Mesothelial cell of epicardium (in vitro differentiated cells): ENCODE measurements at places on chromosomes 7 and 10. TPM values are rescaled to one million over a fixed set of nuclear protein-coding genes. Genes with fewer than 3 reads are reported as not detected.

DNA sequence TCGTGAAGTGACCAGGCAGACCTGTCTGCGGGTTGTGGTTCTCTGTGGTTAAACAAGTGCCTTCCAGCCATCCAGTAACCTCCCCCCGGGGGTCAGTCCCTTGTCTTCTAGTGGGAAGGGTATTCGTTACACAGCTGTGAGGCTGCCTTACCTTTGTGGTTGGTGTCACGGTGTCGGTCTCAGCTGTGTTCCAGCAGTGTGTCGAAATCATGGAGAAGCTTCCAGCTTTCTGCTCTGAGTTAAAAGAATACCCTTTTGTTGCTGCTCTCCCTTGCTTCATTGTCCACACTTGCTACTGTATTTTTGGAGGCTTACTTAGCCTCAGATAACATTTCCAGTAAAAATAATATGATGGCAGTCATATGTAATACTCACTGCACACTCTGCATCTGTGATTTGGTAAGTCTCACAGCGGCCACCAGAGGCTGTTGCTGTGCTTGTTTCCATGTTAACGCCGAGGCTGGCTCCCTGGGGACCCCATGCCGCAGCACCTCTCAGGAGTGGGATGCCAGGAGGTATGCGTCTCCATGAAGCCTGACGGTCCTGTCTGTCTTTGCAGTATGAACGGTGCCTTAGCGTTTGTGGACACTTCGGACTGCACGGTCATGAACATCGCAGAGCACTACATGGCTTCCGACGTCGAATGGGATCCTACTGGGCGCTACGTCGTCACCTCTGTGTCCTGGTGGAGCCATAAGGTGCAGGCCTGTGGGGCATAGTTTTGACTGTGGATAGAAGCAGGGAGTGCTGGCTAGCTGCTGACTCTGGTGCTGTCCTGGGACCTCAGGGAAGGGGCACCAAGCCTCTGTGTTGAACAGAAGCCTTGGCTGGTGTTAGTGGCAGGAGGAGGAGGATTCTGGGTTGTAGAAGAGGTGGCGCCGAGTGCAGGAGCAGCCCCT is 20.5 kb downstream of the EIF3B start:
- H3K4me1 ChIP-seq: no peaks in the 10 kb centered on the region
- H3K27me3 ChIP-seq: no peaks in the 10 kb centered on the region
- peaks cover 37% of the 10 kb centered on the region for H3K36me3 ChIP-seq
- no peak overlapping the region for H3K27ac ChIP-seq
- no peak overlapping the region for H3K4me3 ChIP-seq
- DNase-seq: no peak

DNA sequence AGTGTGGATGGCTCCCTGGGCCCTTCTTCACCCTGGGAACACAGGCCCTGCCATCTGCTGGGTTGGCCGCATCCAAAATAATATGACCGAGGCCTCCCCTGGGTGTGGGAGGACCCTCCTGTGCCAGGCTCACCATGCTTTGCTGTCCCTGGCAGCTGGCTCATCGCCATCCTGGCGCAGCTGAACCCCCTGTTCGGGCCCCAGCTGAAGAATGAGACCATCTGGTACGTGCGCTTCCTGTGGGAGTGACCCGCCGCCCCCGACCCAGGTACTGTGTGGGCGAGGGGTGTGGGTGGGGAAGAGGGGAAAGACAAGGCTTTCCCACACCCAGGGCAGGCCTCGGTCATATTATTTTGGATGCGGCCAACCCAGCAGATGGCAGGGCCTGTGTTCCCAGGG is 4.8 kb downstream of the ATP6V0E2 start:
- DNase-seq: no peak
- peaks cover 9% of the 10 kb centered on the region for H3K4me1 ChIP-seq
- peaks cover 4% of the 10 kb centered on the region for H3K27me3 ChIP-seq
- no peak overlapping the region for H3K4me3 ChIP-seq
- H3K27ac ChIP-seq: no peak overlapping the region
- no peaks in the 10 kb centered on the region for H3K36me3 ChIP-seq

GRCh38 chr10:7527468-7527867 is 116.6 kb upstream of the SFMBT2 start:
- H3K27me3 ChIP-seq: peaks cover 45% of the 10 kb centered on the region
- no peak overlapping the region for H3K27ac ChIP-seq
- H3K36me3 ChIP-seq: no peaks in the 10 kb centered on the region
- H3K4me1 ChIP-seq: no peaks in the 10 kb centered on the region
- no peak overlapping the region for H3K4me3 ChIP-seq

DNA sequence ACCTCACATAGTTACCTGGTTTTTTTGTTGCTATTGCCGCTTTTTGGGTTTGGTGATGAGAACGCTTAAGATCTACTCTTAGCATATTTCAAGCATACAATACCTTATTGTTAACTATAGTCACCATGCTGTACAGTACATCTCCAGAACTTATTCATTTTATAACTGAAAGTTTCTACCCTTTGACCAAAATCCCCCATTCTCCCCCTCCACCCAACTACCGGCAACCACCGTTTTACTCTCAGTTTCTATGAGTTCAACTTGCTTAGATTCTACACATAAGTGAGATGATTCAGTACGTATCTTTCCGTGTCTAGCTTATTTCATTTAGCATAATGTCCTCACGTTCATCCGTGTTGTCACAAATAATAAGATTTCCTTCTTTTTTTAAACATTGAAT is 86.7 kb upstream of the IL6 start:
- H3K27ac ChIP-seq: no peak overlapping the region
- no peak for DNase-seq
- no peak overlapping the region for H3K4me3 ChIP-seq

DNA sequence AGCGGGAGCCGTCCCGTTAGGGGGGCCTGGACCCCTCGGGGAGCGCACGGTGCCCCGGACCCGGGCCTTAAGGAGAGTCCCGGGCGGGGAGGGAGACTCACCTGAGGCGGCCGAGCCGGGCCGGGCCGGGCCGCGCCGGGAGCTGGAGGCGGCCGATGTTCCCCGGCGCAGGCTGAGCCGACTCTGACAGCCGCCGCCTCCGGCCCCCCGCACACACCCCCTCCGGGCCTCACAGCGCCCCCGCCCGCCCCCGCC is at the start of gene ACHE:
TSS of gene ACHE (minus strand) at position 188 of the 255 bp plus-strand sequence. CDS start 1,656 bp downstream, outside the sequence.
- peaks cover 22% of the 10 kb centered on the region for H3K27me3 ChIP-seq
- H3K36me3 ChIP-seq: no peaks in the 10 kb centered on the region
- peaks cover 28% of the 10 kb centered on the region for H3K4me1 ChIP-seq
- peak within 1 kb of the TSS; percentile 75 for H3K4me3 ChIP-seq
- H3K27ac ChIP-seq: peak within 1 kb of the TSS; percentile 68

DNA sequence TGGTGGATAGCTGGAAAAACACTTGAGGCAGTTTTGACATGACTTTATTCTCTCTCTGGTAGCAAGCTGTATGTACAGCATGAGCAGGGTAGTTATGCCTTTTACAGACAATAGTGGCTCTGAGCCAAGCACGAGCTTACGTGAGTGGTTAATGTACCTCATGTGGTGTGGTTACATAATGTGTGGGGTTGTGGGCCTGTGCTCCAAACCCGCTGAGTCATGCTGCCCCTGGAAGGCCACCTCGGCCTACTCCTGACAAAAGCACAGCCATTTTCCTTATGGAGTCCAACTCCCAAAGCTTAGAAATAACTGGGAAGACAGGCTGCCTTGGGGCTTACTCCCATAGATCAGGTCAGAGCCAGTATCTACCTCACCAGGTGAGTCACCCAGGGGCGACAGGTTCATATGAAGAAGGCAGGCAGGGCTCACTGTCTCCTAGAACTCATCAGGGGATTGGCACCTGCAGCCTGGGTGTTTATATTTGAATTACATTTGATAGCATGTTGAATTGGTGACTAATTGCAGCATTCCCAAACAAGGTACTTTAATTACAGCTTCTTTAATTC is 404.5 kb downstream of the ADRA2A start:
- no peak overlapping the region for H3K4me3 ChIP-seq
- H3K4me1 ChIP-seq: peaks cover 9% of the 10 kb centered on the region
- H3K36me3 ChIP-seq: no peaks in the 10 kb centered on the region
- no peak for DNase-seq
- no peaks in the 10 kb centered on the region for H3K27me3 ChIP-seq

GRCh38 chr7:39248041-39248691 is 270.5 kb downstream of the POU6F2 start:
- no peak overlapping the region for H3K27ac ChIP-seq
- H3K36me3 ChIP-seq: no peaks in the 10 kb centered on the region
- no peak overlapping the region for H3K4me3 ChIP-seq
- no peak for DNase-seq

DNA sequence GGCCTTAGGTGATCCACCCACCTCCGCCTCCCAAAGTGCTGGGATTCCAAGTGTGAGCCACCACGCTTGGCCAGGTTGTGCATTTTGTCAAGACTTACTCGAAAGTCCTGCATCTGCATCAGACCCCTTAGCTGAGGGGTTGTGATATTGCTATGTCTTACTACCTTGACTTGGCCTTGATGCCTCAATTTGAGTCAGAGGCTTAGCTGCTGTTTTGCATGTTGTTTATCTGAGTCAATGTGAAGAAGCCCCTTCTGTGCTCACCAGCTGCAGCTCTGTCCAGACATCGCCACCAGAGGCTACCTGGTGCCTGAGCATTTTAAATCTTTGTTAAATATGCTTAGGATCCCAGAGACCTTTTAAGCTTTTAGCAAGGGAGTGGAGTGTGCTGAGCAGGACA is 18.1 kb downstream of the UBE2D4 start:
- no peak overlapping the region for H3K27ac ChIP-seq
- H3K27me3 ChIP-seq: no peaks in the 10 kb centered on the region
- no peak for DNase-seq
- peaks cover 11% of the 10 kb centered on the region for H3K36me3 ChIP-seq
- no peaks in the 10 kb centered on the region for H3K4me1 ChIP-seq
- no peak overlapping the region for H3K4me3 ChIP-seq

- H3K4me1 ChIP-seq: peaks cover 8% of the 10 kb centered on the region
- H3K27me3 ChIP-seq: no peaks in the 10 kb centered on the region
- DNase-seq: no peak
- H3K27ac ChIP-seq: no peak overlapping the region
- H3K4me3 ChIP-seq: no peak overlapping the region
Observed at GRCh38 chr7:118078015-118078414, 105.9 kb upstream of the LSM8 start.

DNA sequence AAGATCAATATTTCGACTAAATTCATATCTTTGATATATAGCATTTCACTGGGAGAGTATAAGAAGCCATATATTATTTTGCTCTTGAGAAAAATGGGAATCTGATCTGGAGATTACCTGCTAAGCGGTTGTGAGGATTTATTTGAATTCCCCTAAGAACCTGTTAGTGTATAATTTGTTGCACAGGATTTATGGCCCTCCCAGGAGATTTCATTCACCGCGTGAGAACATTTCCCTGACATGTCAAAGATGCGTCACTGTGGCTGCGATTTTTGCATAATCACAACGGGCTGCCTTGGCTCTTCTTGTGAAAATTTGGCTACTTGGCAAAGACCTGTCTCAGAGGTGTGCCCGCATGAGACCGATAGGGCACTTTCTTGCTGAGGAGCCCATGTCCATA is 184.7 kb upstream of the PFKP start:
- H3K27ac ChIP-seq: no peak overlapping the region
- peaks cover 5% of the 10 kb centered on the region for H3K4me1 ChIP-seq

DNA sequence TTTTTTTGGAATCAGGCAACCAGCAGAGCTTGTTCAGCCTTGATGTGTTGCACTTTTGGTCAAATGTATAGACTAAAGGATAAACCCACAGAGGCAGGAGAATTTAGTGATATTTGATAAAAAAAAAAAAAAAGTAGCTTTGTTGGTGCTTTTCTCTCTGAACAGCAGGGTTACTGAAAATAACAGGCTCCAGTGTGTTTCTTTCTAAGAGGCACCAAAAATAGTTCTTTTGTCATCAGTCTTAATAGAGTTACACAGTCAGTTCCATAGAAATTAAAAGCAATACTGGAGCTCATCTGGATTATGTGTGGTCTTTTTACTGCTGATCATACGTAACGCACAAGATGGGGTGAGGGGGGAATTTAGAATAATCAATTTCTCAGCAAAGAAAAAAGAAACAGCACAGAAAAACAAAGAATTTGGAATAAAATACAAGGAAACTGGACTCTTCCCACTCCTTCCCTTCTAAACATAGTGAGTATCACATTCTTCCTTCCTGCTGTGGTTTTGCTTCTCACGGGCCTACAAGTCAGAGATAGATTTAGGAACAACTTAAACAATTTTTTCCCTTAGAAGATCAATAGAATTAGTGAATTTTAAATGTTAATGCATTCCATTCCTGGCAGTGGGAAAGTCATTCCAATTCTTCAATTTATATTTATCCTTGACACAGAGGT is 178.8 kb upstream of the AKR1E2 start:
- H3K4me3 ChIP-seq: no peak overlapping the region
- no peak for DNase-seq
- H3K36me3 ChIP-seq: no peaks in the 10 kb centered on the region
- H3K27ac ChIP-seq: no peak overlapping the region
- peaks cover 26% of the 10 kb centered on the region for H3K4me1 ChIP-seq

DNA sequence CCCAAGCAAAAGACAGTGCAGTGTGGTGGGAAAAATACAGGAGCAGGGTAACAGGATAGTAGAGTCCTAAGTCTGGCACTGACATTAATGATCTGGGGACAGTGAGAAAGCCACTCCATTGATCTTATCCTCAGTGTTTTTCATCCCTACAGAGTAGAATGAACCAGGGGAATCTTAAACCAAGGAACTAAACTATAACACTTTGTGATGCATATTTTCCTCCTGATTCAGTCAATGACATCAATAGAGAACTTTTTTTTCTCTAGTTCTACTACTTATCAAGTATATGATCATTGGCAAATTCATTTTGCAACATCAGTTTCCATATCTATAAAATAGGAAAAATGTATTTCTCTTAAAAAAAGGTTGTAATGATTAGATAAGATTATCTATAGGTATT is 151.1 kb downstream of the TMEM26 start:
- peaks cover 13% of the 10 kb centered on the region for H3K36me3 ChIP-seq
- DNase-seq: no peak
- H3K27me3 ChIP-seq: no peaks in the 10 kb centered on the region
- H3K27ac ChIP-seq: peak overlapping the region; percentile 84

DNA sequence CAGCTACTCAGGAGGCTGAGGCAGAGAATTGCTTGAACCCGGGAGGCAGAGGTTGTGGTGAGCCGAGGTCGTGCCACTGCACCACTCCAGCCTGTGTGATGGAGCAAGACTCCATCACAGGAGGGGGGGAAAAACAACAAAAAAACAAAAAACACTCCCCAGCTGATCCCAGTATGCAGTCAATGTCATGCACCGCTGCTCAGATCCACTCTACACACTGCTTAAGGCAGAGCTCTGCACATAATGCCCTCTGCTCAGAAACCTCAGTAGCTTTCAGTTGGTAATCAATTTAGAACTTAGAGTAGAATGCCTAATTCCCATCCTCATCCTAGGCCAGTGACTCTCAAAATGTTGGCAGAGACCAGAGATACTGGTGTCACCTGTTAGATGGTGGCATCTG is 43.9 kb downstream of the PDSS1 start:
- H3K27ac ChIP-seq: no peak overlapping the region
- no peak for DNase-seq
- H3K4me1 ChIP-seq: no peaks in the 10 kb centered on the region

- DNase-seq: no peak
- peaks cover 23% of the 10 kb centered on the region for H3K4me1 ChIP-seq
- peaks cover 20% of the 10 kb centered on the region for H3K36me3 ChIP-seq
Observed at GRCh38 chr10:112769611-112770370, 180.3 kb upstream of the TCF7L2 start.

The SUV39H2 gene
- 24.3 to 25.8 TPM (median 24.7 TPM) in 3 replicates for total RNA-seq

The NEURL1 gene
- 0.40 to 0.88 TPM (median 0.54 TPM) in 3 replicates for total RNA-seq

The HMX3 gene
- total RNA-seq: not detected in 3 replicates

The PDE6C gene
- not detected in 3 replicates for total RNA-seq

The TMEM176A gene
- total RNA-seq: 2.5 to 3.6 TPM (median 3.1 TPM) in 3 replicates

The MMD2 gene
- not detected in 3 replicates for total RNA-seq
